ENCODE measurements at places on chromosomes 13 and 19.
A peak's percentile ranks its signal among the peaks of the same experiment; 100 is the strongest.

DNA sequence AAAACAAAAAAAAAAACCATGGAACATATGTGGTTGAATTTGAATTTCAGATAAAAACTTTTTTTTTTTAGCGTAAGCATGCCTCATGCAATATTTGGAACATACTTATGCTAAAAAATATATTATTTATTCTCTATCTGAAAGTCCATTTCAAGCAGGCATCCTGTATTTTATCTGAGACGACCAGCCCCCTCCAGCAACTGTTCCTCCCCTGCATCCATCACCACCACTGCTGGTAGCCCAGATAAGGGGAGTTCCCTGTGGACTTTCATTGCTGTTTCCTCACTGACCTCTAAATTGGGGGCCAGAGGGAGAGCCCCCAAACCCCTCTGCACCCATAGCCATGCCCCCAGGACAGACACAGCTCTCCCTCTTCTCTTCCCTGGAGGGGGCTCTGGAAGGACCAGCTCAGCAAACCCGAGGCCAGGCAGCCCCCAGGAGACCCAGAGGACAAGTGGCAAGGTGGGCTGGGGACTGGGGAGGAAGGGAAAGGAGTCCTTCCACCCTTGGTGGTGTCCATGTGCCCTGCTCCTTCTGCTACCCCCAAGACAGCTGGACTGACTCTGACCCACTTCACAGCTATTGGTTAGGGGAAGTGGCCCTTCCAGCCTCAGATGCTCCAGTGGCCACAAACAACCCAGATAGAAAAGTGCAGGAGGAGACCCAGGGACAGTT, 6.6 kb upstream of the SIGLEC12 start:
- DNase-seq: no peak

GRCh38 chr19:342801-343421, 1.7 kb downstream of the MIER2 start:
- peak; percentile 78 for DNase-seq

DNA sequence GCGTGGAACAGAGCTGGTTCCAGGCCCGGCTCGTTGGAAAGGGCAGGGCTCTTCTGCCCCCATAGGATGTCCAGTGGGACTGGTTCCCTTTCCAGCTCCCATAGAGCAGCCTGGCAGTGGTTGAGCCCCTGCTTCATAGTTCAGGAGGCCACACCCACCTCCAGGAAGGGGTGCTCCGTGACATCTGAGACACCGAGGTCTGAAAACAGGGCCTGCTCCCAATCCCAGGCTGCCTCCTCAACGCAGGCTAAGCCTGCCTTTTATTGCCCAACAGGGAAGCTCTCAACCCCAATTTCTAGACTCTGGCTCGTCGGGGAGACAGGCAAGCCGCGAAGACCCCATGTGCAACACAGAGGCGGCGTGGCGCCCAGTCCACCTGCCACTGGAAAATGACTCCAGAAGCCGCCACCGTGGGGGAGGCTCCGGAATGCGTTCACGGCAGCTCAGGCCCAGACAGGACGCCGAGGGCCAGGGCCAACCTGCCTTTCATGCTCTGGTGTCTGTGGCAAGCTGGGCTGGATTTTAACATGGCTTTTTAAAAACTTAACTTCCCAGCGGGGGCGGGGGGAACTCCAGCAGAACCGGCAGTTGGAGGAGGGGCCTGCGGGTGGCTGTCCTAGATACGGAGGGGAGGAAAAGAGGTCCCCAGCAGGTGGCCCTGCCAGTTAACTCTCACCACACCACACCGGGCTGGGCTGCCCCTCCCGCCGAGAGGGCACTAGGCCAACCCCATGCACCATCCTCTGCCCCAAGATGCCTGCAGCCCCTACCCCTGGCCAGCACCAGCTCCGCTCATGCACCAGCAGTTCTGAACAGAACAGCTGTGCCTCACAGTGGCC, 17.9 kb upstream of the TINCR start:
- no peak for DNase-seq

DNA sequence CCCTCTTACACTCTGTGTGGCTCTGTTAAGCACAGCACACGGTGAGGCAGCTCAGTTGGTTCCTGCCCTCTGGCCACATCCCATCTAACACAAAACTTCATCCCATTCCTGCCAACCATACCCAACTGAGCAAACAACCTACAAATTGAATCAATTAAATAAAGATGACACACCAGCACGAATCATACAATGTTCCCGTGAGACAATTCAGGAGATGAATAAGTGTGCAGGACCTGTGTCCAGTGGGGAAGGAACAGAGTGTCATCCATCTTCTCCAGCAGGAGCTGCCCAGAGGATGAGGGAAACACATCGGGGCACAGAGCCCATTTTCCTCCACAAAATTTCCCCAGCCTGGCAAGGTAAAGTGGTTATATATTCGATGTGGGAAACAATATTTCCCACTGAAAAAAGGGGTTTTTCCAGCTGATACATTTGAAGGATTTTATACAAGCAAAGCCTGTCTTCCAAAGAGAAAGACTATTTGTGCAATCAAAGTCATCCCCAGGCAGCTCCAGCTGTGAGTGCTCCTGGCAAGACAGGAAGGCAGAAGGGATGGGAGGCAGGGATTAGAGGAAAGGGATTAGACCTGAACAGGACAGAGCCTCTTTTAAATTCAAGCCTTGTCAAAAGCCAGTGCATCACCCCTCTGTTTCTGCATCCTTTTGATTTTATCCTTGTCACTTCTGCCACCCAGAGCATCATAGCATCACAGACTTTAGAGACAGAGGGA, 240.2 kb downstream of the LHFPL6 start:
- peak; percentile 42 for DNase-seq

- DNase-seq: peak; percentile 97
These were observed 52.6 kb upstream of the RCBTB2 start for GRCh38 chr13:48585456-48585840.

DNA sequence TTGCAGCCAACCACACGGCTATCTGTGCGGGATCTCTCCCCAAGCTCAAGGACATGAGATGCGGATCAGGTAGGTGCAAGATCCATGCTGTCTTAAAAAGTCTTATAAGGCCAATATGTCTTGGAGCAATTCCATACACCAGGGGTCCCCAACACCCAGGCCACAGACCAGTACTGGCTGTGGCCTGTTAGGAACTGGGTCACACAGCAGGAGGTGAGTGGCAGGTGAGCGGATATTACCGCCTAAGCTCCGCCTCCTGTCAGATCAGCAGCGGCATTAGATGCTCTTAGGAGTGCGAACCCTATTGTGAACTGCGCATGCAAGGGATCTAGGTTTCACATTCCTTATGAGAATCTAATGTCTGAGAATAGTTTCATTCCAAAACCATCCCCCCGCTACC, 68.8 kb upstream of the ZNF599 start:
- no peak for DNase-seq

DNA sequence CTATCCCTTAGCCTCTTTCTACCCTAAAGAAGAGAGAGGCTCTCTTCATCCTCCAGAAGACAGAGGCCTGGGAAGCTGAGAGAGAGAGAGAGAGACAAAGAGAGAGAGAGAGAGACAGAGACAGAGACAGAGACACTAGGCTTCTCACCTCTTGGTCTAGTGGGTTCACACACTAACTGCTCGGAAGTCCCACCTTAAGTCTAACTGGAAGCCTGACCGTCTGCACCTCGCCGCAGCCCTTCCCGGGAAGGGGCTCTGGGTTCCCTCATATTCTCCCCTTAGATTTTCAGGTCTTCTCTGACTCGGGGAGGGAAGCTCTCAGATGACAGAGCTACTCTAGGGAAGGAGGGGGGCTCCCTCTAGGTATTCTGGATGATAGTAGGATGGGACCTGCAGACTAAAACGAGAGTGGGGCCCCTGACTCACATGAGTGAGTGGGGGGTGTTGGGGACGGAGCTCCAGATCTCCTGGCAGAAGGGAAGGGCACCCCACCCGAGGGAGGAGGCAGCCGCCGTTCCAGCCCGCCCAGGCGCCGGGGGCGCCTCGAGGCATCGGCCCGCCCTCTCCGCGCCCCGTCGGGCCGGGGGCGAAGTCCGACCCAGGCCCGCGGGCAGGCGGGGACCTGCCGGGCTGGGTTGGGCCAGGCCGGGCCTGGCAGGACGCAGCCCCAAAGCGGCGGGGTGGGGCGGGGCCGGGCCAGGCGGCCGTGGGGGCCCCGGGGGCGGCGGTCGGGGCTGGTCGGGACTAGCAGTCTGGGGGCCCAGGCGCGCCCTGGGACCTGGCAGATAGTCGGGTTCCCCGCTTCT, 2.0 kb upstream of the JUNB start:
- no peak for DNase-seq

GRCh38 chr19:4172861-4173473, 9.4 kb downstream of the SIRT6 start:
- no peak for DNase-seq

GRCh38 chr19:19422156-19422555, 16.7 kb downstream of the GATAD2A start:
- no peak for DNase-seq

GRCh38 chr13:65336087-65336749, 1893.9 kb downstream of the PCDH9 start:
- no peak for DNase-seq

DNA sequence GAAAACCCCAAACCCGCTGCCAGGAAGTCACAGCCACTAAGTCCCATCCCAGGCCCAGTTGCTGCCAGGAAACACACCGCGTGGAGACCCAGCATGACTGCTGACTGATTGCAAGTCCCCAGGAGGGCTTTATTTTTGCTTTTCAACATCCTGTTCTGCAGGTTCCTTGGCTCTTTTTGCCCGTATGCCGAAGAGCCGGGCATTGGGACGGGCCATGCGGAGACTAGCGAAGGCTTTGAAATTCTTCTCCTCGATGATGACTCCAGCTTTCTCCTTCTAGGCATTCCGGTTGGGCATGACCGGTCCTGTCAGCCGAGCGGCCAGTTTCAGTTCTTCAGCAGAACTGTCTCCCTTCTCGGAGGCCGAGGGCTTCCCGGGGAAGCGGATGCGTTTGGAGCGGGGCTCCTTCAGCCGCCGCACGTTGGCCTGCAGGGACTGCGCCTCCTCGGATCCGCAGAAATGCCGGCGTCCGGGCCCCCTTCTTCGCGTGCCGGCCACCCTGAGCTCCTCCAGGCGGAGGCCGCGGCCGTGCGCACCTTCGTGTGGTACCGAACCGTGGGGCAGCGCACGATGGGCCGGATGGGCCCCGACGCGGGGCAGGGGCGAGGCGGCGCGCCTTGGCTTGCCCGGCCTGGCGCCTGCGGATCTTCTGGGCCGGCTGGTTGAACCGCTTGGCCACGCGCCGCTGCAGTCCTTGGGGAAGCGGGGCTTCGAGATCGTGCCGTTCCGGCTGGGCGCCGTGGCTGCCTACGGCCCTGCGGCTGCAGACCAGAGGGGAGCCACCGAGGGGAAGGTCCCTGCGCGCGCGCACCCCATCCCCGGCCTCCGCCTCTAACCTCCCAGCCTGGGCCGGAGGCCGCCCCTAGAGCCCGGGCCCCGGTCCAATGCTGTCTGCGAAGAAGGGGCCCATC, 15.2 kb downstream of the ZSCAN5C start:
- no peak for DNase-seq

Measured in pons (tissue), 1 donor.